Stimulated activated CD8-positive, alpha-beta memory T cell treated with anti-CD3 and anti-CD28 coated beads, Interleukin-7, amount 100 ng/mL, for 4 hours (primary cell): ENCODE measurements at places on chromosomes 2 and 18.

DNA sequence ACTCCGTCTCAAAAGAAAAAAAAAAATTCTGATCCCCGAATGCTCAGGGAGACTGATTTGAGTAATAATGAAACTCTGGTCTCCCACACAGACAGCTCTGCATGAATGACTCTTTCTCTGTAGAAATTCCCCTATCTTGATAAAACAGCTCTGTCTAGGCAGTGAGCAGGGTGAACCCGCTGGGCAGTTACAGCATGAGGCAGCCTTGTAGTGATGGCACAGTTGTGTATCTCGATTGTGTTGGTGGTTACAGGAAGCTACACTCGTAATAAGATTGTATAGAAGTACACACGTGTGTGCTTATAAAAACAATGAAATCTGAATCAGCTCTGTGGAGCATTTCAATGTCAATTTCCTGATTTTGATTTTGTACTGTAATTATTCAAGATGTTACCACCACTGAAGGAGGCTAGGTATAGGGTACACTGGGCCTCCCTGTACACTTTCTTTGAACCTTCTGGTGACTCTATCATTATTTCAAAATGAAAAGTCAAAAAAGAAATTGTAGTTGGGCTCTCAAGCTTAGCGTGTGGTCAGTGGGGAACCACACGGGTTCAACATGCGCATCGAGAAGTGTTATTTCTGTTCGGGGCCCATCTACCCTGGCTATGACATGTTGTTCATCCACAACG lies 34.9 kb upstream of the ATP8B1 start:
- no peak for DNase-seq

DNA sequence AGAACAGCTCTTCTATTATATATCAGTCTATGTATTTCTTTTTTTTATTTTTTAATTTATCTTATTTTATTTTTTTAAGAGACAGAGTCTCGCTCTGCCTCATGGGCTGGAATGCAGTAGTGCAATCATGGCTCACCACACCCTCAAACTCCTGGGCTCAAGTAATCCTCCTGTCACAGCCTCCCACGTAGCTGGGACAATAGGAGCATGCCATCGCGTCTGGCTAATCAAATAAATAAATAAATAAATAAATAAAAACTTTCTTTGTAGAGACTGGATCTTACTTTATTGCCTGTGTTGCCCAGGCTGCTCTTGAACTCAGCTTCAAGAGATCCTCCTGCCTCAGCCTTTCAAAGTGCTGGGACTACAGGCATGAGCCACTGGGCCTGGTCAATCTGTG lies 117.0 kb downstream of the RBMS1 start:
- no peak for DNase-seq

GRCh38 chr2:226716126-226716525 lies 83.5 kb downstream of the IRS1 start:
- no peak for DNase-seq

- no peak for DNase-seq
Observed at GRCh38 chr18:55384551-55385275, 203.3 kb downstream of the TCF4 start.

DNA sequence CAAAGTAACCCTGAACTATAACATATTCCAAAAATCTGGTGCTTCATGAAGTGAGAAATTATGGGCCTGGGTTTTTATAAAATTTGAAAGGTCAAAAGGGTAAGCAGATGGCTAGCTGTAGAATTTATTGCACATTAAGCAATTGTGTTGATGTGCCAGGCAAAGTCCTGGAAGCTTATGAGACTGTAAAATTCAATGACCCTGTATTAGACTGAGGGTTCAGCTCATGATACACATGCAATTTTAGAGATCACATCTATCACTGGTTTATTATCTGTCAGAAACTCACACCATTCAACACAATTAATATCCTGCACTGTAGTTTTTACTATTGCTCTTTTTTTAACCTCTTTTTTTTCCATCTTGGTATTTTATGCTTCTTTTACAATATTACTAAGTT lies 1162.6 kb upstream of the SLC39A10 start:
- DNase-seq, result no peak

GRCh38 chr2:131488306-131489205 lies 3.6 kb downstream of the MZT2A start:
- DNase-seq, result no peak
